ENCODE measurements at places on chromosomes 1 and 21. TPM values are rescaled to one million over a fixed set of nuclear protein-coding genes. Genes with fewer than 3 reads are reported as not detected.

- no peak overlapping the region for H3K4me3 ChIP-seq
- no peaks in the 10 kb centered on the region for H3K27me3 ChIP-seq
- peaks cover 39% of the 10 kb centered on the region for H3K36me3 ChIP-seq
- no peaks in the 10 kb centered on the region for H3K4me1 ChIP-seq
Measured at GRCh38 chr1:39760074-39761008, 10.8 kb downstream of the OXCT2 start.

DNA sequence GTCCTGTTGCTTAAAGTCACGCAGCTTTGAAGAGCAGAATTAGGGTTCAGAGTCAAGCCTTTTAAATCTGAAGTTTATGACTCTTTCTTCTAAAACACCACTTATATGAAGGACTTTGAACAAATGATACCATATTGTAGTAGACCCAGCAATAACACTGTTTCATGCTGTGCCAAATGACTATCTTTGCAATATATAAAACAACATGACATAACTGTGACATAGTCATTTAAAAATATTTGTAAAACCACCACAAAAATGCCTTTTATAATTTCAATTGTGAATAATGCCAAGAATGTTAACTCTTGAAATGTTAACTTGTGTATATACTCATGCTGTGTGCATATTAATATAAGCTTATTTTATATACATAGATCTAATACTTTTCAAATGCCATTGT, 452.1 kb upstream of the NEGR1 start:
- no peaks in the 10 kb centered on the region for H3K27me3 ChIP-seq
- no peak for DNase-seq
- H3K27ac ChIP-seq, result no peak overlapping the region
- H3K4me1 ChIP-seq, result no peaks in the 10 kb centered on the region

DNA sequence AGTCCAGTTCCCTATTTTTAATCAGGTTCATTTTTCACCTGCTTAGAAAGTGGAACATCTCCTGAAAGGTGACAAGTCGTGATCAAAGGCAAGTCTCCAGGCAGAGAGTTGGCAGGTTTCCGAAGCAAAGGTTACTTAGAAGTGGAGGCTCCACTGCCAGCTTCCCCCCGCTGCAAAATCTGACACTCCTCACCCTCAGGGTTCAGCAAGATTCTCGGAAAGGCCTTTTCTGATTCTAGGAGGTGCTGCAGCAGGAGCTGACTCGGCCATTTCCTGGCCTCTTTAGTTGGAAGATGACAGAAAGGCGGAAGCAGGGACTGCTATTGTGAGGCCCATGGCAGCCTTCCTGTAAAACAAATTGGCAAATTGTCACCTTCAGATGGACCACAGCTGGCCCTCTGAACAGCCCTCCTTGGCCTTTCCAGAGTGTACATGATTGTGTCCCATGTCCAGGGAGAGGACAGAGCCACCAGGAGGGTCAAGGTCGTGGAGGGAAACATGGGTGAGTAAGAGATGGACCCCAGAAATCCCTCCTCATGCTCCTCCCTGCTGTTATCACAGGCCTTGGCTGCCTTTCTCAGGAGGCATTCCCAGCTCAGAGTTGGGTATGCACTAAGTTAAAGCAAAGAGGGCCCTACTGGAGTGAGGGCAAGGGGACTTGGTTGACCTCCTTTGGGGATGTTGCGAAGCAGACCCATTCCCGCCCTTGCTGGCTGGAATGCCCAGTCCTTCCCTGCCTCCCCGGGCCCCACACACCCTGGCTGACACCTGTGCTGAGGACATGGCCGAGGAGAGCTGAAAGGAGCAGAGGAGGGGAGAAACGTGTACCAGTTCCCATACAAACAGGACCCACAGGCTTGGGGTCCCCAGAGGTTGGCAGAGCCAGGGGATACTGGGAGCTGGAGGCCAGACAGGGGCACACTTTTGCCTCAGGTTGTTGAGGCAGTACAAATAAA, 115.5 kb upstream of the IRF2BP2 start:
- DNase-seq, result peak; percentile 62
- H3K4me1 ChIP-seq, result peaks cover 69% of the 10 kb centered on the region
- peak overlapping the region; percentile 33 for H3K4me3 ChIP-seq
- H3K27ac ChIP-seq, result peak overlapping the region; percentile 95
- H3K36me3 ChIP-seq, result no peaks in the 10 kb centered on the region

DNA sequence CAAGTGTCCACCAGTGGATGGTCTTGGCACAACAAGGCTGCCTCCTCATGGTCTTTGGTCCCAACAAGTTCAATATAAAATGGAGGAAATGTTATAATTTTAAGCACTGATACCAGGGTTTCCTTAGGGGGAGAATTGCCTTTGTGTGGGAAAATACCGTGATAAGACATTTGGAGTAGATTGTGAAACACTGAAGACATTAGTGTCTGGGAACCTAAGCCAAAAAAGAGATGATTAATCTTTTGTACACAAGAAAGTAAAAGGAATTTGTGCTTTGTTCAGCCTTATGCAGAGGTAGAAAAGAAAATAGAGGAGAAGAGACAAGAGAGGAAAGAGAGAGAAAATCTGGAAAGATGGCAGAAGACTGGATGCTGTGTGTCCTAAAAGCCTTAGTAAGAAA, 36.1 kb downstream of the ST6GALNAC3 start:
- peaks cover 7% of the 10 kb centered on the region for H3K4me1 ChIP-seq
- no peaks in the 10 kb centered on the region for H3K36me3 ChIP-seq
- no peak for DNase-seq
- no peak overlapping the region for H3K27ac ChIP-seq
- no peaks in the 10 kb centered on the region for H3K27me3 ChIP-seq

GRCh38 chr1:57137980-57138379, 172.2 kb upstream of the C8B start:
- no peak overlapping the region for H3K4me3 ChIP-seq
- no peak overlapping the region for H3K27ac ChIP-seq
- H3K27me3 ChIP-seq, result no peaks in the 10 kb centered on the region
- no peaks in the 10 kb centered on the region for H3K4me1 ChIP-seq

GRCh38 chr1:211933946-211934714, 101.2 kb downstream of the INTS7 start:
- DNase-seq, result no peak
- H3K27me3 ChIP-seq, result no peaks in the 10 kb centered on the region
- H3K36me3 ChIP-seq, result no peaks in the 10 kb centered on the region
- H3K4me3 ChIP-seq, result no peak overlapping the region
- peaks cover 13% of the 10 kb centered on the region for H3K4me1 ChIP-seq

DNA sequence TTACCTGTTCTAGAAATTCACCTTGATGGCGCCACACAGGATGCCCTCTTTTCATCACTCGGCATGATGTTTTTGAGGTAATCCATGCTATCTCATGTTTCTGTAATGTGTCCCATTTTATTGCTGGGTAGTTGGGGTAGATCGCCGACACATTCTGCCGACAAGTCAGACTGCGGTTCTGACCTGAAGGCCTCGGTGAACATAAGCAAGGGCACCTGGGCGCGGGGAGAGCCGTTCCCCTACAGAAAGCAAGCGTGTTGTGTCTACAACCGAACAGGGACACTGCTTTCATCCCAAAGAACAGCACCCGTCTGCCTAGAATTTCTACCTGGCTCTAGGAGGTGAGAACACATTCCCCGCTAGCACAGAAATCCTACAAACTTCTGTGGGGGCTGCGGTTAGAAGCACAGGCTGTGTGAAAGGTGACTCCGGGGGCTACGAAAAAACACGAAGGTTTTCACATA, 149.2 kb downstream of the PPIAL4G start:
- H3K27ac ChIP-seq, result peak overlapping the region; percentile 68
- peak overlapping the region; percentile 32 for H3K4me3 ChIP-seq
- no peaks in the 10 kb centered on the region for H3K36me3 ChIP-seq
- DNase-seq, result no peak
- H3K4me1 ChIP-seq, result peaks cover 8% of the 10 kb centered on the region
- no peaks in the 10 kb centered on the region for H3K27me3 ChIP-seq

DNA sequence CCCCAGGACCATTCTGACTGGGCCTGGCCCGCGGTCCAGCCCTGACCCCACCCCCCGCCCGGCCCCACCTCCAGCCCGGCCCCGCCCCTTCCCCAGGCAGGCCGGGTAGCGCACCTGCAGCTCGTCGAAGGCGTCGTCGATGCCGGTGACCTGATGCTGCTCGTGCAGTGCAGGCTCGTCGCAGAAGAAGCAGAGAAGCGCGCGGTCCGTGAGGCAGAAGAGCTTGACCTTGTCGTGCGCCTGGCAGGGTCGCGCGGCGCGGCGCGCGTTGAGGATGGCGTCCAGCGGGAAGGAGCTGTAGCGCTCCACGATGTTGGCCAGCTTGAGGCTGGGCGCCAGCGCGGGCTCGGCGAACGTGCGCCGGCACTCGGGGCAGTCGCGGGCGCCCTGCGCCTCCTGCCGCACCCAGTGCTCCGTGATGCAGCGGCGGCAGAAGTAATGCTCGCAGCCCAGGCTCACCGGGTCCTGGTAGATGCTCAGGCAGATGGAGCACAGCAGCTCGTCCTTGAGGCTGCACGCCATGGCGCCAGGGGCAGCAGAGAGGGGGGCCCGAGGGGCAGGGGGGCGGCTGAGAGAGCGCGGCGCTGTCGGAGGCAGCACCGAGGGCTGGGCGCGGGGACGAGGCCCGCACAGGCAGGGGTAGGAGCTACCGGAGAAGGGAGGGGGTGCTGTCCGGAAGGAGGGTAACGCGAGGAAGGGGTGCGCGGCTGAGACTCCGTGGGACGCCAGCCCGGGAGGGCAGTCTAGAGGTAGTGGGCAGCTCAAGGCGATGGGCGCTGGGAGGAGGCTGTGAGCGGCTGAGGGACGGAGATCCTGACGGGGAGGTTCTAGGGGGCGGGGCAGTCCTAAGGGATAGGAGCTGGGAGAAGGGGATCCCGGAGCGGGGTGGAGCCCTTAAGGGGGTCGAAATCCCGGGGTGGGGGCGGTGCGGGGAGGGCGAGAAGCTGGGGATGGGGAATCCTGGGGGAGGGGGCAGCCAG, 642 bp downstream of the TRIM62 start:
- H3K4me3 ChIP-seq, result peak overlapping the region; percentile 69
- no peaks in the 10 kb centered on the region for H3K27me3 ChIP-seq
- no peaks in the 10 kb centered on the region for H3K36me3 ChIP-seq

DNA sequence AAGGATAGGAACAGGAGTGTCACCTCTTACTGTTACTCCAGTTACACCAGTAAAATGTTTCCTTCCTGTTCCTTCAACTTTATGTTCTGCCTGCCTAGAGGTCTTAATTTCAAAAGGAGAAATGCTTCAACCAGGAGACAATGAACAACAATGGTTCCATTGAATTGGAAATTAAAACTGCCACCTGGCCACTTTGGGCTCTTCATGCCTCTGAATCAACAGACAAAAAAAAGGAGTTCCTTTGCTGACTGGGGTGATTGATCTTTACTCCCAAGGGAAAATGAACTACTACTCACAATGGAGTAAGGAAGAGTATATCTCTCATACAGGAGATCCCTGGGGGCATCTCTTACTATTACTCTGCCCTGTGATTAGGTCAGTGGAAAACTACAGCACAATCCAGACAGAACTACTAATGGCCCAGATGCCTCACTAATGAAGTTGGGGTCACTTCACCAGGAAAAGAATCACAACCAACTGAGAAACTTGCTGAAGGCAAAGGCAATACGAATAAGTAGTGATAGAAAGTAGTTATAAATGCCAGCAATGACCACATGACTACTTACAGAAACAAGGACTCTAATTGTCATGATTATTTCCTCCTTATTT, 76.6 kb upstream of the PRDX6 start:
- no peak for DNase-seq
- H3K4me1 ChIP-seq, result no peaks in the 10 kb centered on the region
- no peak overlapping the region for H3K27ac ChIP-seq
- no peaks in the 10 kb centered on the region for H3K27me3 ChIP-seq
- H3K36me3 ChIP-seq, result no peaks in the 10 kb centered on the region

GRCh38 chr1:80450711-80451110, 1350.0 kb upstream of the ADGRL2 start:
- no peaks in the 10 kb centered on the region for H3K27me3 ChIP-seq
- no peak for DNase-seq
- no peak overlapping the region for H3K4me3 ChIP-seq
- H3K27ac ChIP-seq, result no peak overlapping the region
- H3K36me3 ChIP-seq, result no peaks in the 10 kb centered on the region

GRCh38 chr1:53541761-53542550, 82.8 kb downstream of the DMRTB1 start:
- H3K27me3 ChIP-seq, result no peaks in the 10 kb centered on the region
- H3K4me1 ChIP-seq, result no peaks in the 10 kb centered on the region
- H3K36me3 ChIP-seq, result no peaks in the 10 kb centered on the region
- DNase-seq, result no peak
- H3K4me3 ChIP-seq, result no peak overlapping the region

- no peak overlapping the region for H3K4me3 ChIP-seq
- no peak for DNase-seq
- H3K27ac ChIP-seq, result no peak overlapping the region
- no peaks in the 10 kb centered on the region for H3K4me1 ChIP-seq
- H3K36me3 ChIP-seq, result no peaks in the 10 kb centered on the region
Measured at GRCh38 chr21:32712043-32712442, 15.8 kb downstream of the SYNJ1 start.

GRCh38 chr1:200474633-200475032, 64.8 kb upstream of the ZNF281 start:
- DNase-seq, result no peak
- H3K27ac ChIP-seq, result no peak overlapping the region
- H3K36me3 ChIP-seq, result no peaks in the 10 kb centered on the region
- no peaks in the 10 kb centered on the region for H3K27me3 ChIP-seq
- H3K4me3 ChIP-seq, result no peak overlapping the region

DNA sequence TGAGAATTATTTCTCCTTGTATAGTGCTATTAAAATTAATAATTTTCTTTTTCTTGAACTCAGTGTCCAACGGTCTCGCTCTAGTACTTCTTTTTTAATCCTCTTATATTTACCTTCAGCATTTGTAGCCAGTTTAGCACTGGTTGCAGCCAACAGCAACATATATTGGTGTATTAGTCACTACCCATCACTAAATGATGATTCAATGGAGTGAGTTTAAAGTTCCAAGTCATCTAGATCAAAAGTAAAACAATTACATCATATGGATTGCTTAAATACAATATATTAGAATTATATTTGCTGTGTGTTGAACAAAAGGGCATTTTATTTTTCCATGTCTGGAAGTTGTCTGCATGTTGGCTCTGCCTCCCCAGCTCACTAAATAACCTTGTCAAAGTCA, 591.8 kb downstream of the ADGRL2 start:
- no peak overlapping the region for H3K4me3 ChIP-seq
- no peak overlapping the region for H3K27ac ChIP-seq
- no peaks in the 10 kb centered on the region for H3K27me3 ChIP-seq
- DNase-seq, result no peak

The SYDE2 gene
- 24.9 TPM for total RNA-seq

The CYP4A22 gene
- total RNA-seq, result 1.8 TPM

The OR2L8 gene
- total RNA-seq, result not detected

The SYT14 gene
- total RNA-seq, result not detected

The HES4 gene
- total RNA-seq, result 32.5 TPM

The PDIK1L gene
- 8.4 TPM for total RNA-seq

The PROX1 gene
- 2.3 TPM for total RNA-seq
